CD4-positive, alpha-beta T cell treated with Interferon alpha-2 for 1 hour (primary cell): ENCODE measurements at places on chromosomes 13 and 19.

- no peak for DNase-seq
These were observed 19.7 kb downstream of the CLPTM1 start for GRCh38 chr19:44974857-44975256.

DNA sequence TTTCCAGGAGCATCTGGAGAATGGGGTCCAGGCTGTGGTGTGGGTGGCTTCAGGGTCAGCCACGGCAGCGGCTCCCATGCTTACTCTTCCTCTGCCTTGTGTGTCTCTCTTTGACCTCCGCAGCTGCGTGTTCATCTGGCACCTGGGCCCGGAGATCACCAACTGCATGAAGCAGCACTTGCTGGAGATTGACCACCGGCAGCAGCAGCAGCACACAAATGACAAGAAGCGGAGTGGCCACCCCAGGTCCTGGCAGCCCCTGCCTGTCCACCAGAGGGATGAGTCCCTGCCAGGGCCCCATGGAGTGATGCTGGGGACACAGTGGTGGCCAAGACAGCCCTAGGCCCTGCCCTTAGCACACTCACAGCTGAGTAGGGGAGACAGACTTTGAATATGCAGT is 18.4 kb upstream of the OVOL3 start:
- DNase-seq = no peak

DNA sequence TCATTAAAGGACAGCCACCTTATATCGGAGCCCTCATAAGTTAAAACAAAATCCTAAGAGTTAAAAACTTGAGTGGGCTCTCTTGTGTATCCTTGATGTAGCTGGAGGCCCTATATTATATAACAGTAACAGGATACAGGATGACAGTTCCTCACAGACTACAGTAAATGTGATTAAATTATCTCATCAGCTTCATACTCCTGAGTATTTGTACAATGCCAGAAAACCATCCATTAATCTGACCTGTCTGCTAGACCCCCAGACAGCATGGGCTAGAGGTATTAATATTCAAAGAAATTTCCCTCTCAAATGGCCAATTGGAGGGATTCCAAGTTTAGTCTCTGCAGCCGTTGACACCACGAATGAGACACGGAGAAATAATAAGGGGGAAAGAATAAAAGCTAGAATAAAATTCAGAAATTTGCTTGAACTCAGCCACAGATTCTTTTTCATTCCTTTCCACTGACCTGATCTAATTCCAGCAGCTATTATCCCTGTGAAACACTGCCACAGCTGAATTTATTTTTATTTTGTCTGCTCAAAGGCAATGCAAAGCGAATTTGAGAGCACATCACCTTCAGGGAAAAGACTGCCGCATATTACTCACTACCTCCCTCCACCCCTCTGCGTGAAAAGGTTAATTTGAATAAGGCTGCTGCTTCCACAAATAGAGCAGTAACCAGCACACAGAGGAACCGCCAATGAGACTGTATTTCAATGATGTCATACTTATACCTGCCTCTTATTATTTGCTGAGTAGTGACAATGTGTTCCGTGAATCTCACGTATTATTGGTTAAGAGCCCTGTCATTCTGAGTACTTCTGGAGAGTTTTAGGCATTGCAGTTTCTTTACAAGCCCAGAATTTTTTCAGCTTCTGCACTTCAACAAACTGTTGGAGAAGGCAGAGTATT is 155.9 kb upstream of the KLF12 start:
- peak; percentile 74 for DNase-seq

DNA sequence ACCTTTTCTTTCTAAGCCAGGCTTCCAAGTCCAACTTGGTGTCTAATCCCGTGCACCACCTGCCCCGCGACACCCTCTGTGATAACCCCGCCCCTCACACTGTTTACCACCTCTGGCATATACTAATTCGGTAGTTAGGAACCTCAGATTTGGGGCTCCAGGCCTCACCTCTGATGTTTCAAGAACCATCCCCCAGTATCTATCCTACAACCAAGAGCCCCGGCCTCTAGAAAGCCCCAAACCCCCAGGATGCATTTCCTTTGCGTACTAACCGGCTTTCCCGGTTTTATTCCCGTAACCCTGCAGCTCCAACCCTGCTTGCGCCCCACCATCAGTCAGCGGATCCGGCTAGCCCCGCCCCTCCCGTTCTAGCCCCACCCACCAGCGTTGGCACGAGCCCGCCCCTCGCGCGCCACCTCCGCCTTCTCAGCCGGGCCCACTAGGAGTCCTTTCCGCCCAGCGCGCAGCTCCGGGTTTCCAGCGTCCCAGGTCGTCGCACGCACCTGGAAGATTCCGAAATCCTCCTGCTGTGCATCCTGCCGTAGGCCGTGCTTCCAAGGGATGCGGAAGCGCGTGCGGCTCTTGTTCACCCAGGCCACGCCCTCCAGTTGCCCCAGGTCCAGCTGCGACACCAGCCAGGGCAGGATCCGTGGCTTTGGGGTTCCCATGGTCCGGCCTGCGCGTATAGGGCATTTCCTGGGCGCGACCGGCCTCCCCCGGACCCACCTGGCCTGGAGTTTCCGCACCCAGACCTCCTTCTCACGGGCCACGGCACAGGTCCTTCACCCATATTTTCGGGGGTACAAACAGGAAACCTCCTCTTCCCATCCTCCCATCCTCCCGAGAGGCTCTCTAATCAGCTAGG is 1.3 kb downstream of the IRF3 start:
- peak; percentile 92 for DNase-seq

- no peak for DNase-seq
These were observed 40.7 kb downstream of the CDADC1 start for GRCh38 chr13:49288458-49288857.

DNA sequence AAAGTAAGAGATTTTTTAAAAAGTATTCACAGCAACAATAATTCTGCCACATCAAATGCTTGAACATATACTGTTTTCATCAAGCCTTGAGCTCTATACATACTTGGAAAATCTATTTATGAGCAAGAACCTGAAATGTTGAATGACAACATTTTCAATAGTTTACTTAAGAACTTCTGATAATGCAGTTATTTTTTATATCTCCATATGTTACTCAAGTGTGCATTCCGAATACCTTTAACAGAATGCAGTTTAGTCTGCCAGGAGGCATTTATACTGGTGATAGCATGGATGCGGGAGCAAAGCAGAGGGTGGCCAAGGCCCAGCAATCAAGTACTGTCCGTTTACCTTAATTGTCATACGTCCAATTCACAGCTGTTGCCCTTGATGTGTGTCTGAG is 589.5 kb downstream of the KCTD12 start:
- no peak for DNase-seq

DNA sequence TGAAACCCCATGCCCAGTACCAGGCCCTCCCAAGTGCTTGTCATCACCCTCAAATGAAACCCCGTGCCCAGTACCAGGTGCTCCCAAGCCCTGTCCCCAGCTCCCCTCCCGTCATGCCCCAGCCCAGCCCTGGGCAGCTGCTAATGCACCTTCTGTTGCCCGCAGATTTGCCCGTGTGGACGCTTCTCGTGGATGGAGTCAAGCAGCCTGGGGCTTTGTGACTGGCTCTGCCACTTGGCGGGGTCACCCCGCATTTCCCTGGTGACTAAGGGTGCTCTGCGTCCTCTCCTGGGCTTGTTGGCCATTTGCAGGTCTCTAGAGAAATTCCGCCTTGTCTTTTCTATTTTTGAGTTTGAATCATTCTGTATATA is 82.7 kb downstream of the ATP11A start:
- no peak for DNase-seq

DNA sequence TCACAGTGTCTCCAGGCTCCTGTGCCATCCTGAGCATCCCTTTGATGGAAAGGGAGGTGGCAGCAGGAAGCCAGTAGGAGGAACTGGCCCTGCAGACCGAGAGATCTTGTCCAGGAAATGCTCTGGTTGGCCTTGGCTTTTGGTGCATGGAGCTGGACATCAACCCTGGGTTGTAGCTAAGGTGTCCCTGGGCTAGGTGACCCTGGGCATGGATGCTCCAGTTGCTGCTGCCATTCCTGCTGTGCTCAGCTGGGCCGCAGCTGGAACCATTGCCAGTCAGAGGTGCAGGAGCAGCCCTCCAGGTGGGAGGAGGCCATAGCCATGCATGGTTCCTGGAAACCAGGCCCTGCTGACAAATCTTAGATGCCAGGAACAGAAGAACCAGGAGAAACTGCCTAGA is 67.5 kb downstream of the ZNF98 start:
- no peak for DNase-seq

DNA sequence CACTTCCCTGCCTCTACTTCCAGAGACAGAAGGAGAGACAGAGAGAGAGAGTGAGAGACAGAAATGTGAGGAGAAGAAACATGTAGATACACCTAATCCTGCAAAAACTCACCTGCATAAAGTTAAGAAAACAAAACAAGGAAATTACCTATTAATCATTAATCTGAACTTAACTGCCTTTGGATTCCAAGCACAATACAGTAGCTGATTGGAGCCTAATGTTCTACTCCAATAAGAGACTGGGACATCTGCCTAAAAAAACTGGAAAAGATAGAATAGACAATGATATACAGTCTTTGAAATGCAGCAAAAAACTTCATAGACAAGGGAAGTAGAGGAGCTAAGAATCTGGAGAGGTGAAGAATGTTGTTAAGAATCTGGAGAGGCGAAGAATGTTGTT is 910.2 kb upstream of the SLC10A2 start:
- DNase-seq = no peak

DNA sequence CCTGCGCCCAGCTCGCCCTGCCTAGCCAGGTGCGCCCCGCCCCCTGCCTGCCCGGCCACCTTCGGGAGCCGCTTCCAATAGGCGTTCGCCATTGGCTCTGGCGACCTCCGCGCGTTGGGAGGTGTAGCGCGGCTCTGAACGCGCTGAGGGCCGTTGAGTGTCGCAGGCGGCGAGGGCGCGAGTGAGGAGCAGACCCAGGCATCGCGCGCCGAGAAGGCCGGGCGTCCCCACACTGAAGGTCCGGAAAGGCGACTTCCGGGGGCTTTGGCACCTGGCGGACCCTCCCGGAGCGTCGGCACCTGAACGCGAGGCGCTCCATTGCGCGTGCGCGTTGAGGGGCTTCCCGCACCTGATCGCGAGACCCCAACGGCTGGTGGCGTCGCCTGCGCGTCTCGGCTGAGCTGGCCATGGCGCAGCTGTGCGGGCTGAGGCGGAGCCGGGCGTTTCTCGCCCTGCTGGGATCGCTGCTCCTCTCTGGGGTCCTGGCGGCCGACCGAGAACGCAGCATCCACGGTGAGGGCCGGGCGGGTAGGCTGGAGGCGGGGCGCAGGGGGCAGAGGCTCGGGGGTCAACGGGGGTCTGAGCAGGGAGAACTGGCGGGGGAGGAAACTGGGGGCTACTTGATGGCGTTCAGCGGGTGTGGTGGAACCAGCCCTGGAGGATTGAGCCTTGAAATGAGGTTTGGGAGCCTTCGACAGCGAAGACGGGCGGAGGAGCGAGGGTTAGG is at the start of gene SPINT2:
Gene SPINT2, plus strand, starts transcription at position 88 of the 727 bp plus-strand sequence. Its CDS starts 320 bp downstream, at position 408.
- peak; percentile 69 for DNase-seq

GRCh38 chr13:76552041-76552772 is 334.0 kb downstream of the KCTD12 start:
- DNase-seq = no peak

- DNase-seq = no peak
These were observed 40.6 kb downstream of the WDFY2 start for GRCh38 chr13:51624695-51625345.

- DNase-seq = no peak
These were observed 122.3 kb downstream of the RFC3 start for GRCh38 chr13:33940256-33940655.

DNA sequence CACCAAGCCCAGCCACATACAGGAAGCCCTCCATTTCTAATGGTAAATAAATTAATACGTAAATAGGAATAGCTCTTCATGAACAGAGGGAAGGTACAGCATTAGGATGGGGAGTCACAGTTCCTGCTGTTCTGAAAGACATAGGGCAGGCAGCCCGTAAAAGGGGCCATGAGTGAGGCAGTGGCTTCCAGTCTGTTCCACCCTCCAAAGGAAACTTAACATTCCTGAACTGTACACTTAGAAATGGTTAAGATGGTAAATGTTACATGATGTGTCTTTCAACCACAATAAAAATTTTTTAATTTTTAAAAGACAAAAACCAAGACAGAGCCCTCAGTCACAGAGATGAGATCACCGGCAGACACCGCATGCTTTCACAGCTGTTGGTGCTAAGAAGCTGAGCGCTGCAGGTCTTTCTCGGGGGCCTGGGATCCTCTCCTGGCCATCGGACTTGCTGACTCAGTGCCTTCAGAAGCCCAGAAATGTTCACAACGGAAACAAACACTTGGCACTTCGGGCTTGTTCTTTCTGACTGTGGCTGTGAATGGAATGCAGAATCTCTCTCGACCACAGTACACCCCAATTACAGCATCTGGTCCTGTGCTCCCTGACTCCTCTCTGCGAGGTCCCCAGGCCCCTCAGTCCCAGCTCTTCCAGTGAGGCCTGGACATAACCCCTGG is 36.4 kb downstream of the EPS15L1 start:
- peak; percentile 11 for DNase-seq

DNA sequence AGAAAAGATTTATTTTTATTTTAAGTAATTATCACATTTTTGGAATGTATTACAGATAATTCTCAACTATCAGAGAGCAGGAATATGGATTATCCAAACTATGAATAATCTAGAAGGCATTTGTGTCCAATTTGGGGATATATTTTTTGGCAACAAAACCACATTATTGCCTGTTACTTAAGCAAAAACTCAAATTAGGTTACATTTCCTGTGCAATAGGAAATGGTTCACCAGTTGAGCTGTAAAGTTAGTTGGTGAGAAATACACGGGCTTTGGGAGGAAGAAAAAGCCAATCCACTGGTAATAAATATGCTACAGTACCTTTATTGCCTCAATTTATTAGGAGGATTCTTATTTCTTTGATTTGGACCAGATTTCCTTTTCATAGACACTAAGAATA is 1075.2 kb downstream of the PCDH9 start:
- no peak for DNase-seq

DNA sequence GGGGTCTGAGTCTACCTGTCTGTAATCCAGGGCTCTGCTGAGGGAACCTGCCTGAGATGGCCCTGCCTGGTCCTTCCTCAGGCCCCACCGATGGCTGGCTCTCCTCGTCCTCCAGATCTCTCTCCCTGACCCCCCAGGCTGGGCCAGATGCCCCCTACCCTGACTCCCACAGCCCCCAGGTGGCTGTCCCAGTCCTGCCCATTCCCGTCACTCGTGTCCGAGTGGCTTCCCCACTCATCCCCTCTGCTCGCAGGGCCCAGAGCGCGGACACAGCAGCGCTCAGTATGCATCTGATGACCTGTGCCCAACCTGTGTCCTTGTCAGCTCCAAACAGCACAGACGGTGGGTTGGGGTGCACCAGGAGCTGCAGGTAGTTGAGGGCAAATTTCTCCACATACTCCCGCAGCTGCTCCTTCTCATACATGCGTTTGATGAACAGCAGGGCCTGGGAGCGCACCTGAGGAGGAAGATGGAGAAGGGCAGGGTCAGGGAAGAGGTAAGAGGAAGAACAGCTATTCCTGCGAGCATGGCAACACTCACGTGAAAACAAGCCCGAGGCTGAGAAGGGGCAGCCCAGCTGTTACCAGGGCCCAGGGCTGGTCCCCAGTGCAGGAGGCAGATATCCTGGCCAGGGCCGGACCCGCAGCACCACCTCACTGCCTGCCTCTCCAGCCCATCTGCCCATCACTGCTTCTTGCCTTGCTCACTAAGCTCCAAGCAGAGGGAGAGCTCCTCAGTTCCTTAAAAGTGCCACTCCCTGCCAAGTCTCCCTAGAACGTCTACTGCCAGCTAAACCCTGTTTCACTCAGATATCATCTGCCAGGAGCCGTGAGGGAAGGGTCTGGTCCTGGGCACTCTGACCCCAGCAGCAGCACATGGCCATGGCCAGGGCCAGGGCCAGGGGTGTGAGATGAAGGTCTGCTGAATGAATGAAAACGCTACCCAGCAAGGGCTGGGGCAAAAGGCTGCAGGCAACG is 11.1 kb upstream of the RSPH6A start:
- DNase-seq = no peak

GRCh38 chr13:28582225-28582891 is 76.6 kb upstream of the POMP start:
- DNase-seq = peak; percentile 15
